GM23248 (cell line): ENCODE measurements at places on chromosomes 3 and 15.

DNA sequence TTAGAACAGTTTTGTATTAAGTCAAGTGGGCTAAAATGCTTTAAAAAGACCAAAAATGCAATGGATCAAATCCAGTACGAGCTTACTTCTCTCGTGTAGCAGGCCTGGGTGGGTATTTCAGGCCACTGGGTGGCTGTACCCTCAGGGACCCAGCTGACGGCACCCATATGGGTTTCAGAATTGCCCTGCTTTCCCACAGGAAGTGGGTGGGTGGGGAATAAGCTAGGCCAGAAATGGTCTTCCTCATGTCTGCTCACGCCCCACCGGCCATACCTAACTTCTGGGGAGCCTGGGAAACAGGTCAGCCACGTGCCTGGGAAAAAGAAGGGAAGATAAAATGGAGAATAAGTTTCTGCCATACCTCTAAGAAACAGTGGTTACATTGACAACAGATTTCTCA is 20.3 kb downstream of the GPR160 start:
- no peak overlapping the region for H3K27ac ChIP-seq
- H3K36me3 ChIP-seq, result no peaks in the 10 kb centered on the region
- H3K27me3 ChIP-seq, result no peaks in the 10 kb centered on the region
- no peaks in the 10 kb centered on the region for H3K4me1 ChIP-seq
- H3K4me3 ChIP-seq, result no peak overlapping the region
- DNase-seq, result no peak

DNA sequence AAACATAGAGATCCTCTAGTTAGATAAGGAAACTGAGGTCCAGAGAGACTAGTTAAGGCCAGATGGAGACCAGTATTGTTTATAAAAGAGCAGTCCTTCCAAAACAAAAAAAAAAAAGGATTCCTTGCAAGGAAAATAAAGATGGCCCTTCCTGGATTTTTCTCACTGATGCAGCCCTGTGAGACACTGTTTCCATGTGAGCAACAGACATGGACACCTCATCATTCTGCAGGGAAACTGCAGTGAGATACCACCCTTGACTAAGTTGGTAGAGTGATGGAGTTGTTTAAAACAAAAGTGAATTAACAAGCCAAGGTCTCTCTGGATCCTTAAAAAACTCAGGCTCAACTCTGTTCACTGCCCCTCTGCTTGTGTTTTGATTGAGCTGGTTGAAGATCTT is 65.6 kb upstream of the MYZAP start:
- DNase-seq, result peak; percentile 72
- H3K27ac ChIP-seq, result no peak overlapping the region
- H3K36me3 ChIP-seq, result no peaks in the 10 kb centered on the region
- peaks cover 17% of the 10 kb centered on the region for H3K4me1 ChIP-seq
- no peaks in the 10 kb centered on the region for H3K27me3 ChIP-seq

DNA sequence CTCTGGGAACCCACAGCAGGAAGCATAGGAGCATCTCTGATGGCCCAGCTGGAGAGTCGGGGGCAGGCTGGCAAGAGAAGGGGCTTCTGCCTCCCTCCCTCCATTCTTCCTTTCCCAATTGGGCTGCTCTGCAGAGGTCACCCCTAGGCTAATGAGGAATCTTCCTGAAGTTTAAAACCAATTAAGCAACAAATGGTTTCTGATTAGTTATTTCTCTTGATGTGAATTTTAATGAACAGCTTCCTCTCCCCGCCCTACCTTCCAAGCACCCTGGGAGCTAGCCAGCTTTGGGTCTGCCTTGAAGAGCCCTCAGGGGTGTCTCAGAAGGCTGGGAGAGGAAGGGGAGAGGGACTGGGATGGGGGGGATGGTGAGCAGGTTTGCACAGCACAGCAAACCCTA is 24.6 kb upstream of the HCN4 start:
- H3K4me3 ChIP-seq, result no peak overlapping the region
- peaks cover 18% of the 10 kb centered on the region for H3K27me3 ChIP-seq
- H3K4me1 ChIP-seq, result no peaks in the 10 kb centered on the region
- H3K36me3 ChIP-seq, result no peaks in the 10 kb centered on the region

GRCh38 chr3:119812491-119813058 is 30.7 kb downstream of the NR1I2 start:
- H3K27ac ChIP-seq, result no peak overlapping the region
- DNase-seq, result no peak
- H3K36me3 ChIP-seq, result no peaks in the 10 kb centered on the region
- H3K4me3 ChIP-seq, result no peak overlapping the region
- H3K4me1 ChIP-seq, result no peaks in the 10 kb centered on the region

DNA sequence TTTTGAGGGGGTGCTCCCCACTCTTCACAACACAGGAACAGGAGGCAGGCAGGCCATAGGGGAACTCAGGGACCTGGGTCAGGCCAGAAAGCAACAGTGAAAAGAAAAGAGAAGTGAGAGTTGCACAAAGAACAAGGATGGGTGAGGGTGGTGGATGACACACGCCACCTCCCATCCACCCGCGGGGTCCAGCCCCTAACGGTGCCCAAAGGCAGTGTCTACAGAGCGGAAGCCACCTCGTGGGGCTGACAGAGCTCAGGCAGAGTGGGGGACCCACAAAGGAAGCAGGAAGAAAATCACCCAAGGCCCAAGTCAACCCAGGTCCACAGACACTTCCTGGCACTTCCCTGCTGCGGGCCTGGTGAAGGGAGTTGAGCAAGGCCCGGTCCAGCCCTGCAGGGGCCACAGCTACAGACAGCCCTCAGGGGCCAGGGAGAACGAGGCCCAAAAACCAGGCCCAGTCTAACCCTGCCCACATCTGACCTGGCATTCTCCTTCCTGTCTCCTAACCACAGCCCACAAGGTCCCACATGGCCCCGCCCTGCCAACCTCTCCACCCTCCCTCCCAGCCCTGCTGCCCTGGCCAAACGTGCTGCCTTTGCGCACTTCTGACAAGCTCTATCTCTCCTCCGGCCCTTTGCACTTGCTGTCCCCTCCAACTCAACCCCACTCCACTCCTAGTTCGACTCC is 5.9 kb downstream of the NUP210 start:
- peaks cover 19% of the 10 kb centered on the region for H3K27me3 ChIP-seq
- H3K4me3 ChIP-seq, result no peak overlapping the region
- no peak overlapping the region for H3K27ac ChIP-seq

- no peaks in the 10 kb centered on the region for H3K27me3 ChIP-seq
- no peak for DNase-seq
- H3K4me1 ChIP-seq, result peaks cover 6% of the 10 kb centered on the region; the same call in 1 of the 2 replicates
- H3K27ac ChIP-seq, result no peak overlapping the region
- H3K36me3 ChIP-seq, result no peaks in the 10 kb centered on the region
Measured at GRCh38 chr15:99556011-99556410, 9.8 kb upstream of the MEF2A start.

DNA sequence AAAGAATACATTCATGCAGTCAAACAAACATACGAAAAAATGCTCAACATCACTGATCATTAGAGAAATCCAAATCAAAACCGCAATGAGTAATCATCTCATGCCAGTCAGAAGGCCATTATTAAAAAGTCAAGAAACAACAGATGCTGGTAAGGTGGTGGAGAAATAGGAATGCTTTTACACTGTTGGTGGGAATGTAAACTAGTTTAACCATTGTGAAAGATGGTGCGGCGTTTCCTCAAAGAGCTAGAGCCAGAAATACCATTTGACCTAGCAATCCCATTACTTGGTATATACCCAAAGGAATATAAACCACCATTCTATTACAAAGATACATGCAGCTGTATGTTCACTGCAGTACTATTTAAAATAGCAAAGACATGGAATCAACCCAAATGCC is 330.4 kb downstream of the EDEM1 start:
- no peaks in the 10 kb centered on the region for H3K27me3 ChIP-seq
- H3K27ac ChIP-seq, result no peak overlapping the region
- H3K36me3 ChIP-seq, result no peaks in the 10 kb centered on the region
- no peaks in the 10 kb centered on the region for H3K4me1 ChIP-seq
- DNase-seq, result no peak

DNA sequence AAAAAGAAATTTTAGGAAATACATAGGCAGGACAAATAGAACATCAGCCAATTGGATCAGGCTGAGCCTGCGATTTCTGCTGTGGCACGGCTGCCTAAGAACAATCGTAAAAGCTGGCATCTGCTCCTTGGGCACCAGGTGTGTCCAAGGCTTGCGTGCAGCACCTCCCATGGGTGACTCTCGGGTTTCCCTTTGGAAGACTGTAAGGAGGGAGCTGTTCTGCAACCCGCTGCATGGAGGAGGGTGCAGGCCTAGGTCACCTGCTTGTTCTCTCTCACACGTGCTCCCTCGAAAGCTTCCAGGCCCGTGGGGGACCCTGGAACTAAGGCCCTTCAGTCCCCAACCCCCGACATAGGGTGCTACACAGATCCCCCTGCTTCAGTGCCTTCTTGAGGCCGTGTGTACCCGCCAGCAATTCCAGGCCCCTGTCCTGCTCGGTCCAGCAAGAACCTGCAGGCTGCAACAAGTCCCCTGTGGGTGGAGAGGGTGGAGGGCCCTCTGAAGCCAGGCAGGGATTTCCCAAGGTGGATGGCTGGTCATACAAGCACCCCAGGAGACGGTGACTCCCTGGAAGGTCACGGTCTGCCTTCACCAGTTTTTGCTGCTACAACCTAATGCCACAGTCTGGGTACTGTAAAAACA is 3.4 kb downstream of the GP9 start:
- no peaks in the 10 kb centered on the region for H3K36me3 ChIP-seq
- no peaks in the 10 kb centered on the region for H3K4me1 ChIP-seq
- DNase-seq, result no peak
- H3K4me3 ChIP-seq, result no peak overlapping the region
- H3K27ac ChIP-seq, result no peak overlapping the region
- H3K27me3 ChIP-seq, result 0 out of 2 replicates have a peak, but pooled peaks cover 3% of the 10 kb centered on the region

- DNase-seq, result no peak
- H3K4me1 ChIP-seq, result no peaks in the 10 kb centered on the region
- no peak overlapping the region for H3K27ac ChIP-seq
- H3K4me3 ChIP-seq, result no peak overlapping the region
Measured at GRCh38 chr15:47963265-47963664, 157.5 kb upstream of the SLC24A5 start.

- no peaks in the 10 kb centered on the region for H3K4me1 ChIP-seq
- H3K27ac ChIP-seq, result no peak overlapping the region
- no peak overlapping the region for H3K4me3 ChIP-seq
Measured at GRCh38 chr3:42497009-42497731, 5.3 kb upstream of the VIPR1 start.
